ENCODE measurements at places on chromosomes 12 and 14. TPM values are rescaled to one million over a fixed set of nuclear protein-coding genes. Genes with fewer than 3 reads are reported as not detected.

FAM222A gene
- total RNA-seq, result 8.4 TPM

KLRC3 gene
- 5.7 TPM for total RNA-seq

DNA sequence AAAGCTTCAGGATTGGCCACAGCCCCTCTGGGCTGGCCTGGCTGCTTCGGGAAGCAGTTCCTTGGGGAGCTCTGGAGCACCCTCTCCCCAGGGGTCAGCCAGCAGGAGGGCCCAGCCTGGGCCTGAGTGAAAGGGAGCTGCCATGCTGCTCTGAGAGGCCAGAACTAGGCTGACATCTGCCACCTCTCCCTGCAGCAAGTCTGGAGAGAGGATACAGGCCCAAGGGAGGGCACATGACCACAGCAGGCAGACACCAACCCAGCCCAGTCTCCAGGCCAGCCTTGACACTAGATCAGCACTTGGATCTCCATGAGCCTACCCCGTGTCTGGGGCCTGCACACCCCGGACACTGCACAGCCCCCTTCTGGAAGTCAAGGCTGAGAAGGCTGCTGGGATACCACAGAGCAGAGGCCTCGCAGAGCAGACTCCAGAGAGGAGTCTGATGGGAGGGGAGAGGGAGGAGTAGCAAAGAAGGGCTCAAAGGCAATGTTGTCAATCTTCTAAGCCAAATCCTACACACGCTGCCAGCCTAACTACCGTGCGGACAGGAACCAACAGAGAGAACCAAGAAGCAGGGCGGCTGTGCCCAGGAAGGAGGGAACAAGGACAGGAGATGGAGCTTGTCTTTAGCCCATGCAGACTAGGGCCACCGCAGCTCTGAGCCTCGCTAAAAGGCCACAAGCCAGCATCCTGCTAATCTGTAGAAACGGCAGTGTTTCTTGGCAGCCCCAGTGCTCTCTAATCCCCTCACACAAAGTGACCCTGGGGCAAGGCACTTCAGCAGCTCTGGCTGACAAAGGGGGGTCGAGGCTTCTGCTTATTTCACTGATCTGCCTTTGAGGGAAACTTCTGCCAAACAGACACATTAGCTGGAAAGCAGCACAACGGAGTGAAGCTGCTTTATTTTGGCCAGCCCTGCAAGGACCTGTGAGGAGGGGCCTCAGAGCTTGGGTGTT lies 12.9 kb downstream of the COL2A1 start:
- no peak for DNase-seq

DNA sequence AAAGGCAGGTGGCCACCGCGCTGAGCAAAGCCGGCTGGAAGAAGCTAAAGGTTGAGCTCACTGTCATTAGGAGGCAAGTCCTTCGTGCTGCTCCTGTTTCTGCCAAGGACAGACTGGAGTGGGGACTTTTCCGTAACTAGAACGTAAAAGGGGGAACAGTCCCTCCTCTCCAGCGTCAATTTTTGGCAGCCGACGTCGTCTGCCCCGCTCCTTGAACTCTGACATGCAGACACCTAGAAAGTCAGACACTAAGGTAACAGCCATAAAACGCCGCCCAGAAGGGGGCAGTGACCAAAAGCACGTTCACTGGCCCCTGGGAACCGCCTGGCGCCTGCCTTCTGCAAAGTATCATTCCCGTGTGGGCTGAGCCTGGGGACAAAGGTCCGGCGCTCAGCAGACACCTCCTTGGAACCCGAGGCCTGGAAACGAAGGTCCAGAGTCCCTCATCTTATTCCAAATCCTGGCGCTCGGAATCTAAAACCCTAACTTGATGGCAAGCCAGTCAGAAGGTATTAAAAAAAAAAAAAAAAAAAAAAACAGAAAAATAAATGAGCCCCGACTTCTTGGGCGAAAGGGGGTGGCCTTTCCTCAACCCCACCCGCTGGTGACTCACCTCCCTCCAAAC lies 1.1 kb upstream of the LRP1 start:
- peak; percentile 43 for DNase-seq

GRCh38 chr12:71756054-71756690 lies 1.5 kb downstream of the RAB21 start:
- DNase-seq, result no peak

- DNase-seq, result no peak
Measured at GRCh38 chr12:54387114-54387467, 2.6 kb upstream of the ZNF385A start.

DNA sequence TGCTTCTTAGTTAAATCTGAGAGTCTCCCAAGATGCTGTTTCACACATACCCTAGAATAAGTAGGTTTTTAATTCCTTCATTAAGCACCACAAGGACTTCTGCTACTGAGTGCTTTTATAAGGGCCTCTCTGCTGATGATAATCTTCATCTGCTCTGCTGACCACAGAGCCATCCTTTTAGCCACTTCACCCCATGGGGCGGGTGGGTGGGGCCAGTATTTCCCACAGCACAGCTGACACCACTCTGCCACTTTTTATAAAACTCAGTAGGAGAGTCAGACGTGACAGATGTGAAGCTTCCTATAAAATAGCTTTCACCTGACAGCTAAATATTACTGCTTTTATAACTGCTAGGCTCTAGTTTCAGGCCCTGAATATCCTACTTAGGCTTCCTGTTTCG lies 20.3 kb downstream of the FCF1 start:
- no peak for DNase-seq

Measured in cerebellum (tissue), 4 donors.